Heart right ventricle (tissue), 16 donors: ENCODE measurements at places on chromosomes 11 and 22. TPM values are rescaled to one million over a fixed set of nuclear protein-coding genes. Genes with fewer than 3 reads are reported as not detected.

DNA sequence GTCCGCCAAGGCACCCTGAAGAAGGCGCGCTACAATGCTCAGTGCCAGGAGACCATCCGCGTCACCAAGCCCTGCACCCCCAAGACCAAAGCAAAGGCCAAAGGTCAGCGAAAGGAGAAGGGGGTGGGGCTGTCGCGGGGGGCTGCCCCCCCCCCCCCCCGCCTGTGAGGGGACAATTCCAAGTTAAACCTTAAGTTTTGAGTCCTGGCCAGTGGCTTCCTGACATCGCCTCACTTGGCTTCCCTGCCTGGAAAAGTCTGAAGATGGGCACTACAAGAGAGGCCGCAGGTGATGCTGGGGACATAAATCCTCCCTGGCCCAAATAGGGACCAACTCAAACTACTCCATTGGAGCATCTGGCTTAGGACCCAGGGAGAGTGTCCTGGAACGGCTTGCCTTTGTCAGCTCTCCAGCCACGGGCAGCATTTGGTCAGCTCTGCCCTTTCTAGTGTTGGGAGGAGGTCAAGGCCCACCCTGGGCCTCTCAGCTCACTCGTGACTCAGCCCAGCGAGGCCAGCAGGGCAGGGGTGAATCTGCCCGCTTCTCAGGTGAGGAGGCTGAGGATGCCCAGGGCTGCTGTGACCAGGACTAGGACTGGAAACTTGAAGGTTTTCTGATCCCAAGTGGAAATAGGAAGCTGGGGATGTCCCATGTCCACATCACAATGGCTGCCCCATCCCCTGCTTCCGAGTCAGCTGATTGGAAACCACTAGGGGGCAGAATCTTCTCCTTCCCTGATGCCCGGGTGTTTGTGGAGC, 1.4 kb downstream of the MDK start:
- DNase-seq, result no peak

DNA sequence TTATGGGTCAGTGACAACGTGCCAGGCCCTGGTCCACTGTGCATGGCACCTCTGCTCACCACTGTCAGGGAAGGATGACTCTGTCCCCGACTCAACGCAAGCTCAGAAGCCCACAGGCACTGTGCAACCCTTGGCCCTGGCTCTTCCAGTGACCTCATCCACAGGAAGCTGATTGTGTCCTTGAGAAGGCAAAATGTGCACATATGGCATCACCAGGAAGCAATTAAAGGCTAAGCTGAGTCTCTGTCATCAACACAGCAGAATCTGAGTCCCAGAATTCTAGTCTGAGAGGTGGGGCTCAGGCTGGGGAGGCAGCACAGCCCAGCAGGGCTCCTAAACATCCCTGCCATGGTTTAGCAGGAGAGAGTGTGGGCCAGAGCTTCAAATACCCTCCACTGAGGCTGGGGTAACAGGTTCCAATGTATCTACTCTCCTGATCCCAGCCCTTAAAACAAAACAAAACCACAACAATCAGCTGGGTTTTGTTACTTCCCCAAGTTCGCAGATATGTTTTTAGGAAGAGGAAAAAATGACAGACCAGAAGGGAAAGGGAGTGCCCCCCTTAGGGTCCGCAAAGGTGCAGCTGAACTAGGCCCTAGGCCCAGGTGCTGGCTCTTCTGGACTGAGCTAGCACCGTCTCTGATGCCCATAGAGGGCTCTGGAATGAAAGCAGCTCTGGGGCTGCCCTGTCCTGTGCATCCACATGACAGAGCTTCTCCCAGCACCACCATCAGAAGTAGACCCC, 33.5 kb upstream of the GNAZ start:
- no peak for DNase-seq

GRCh38 chr11:62958547-62959421, 26.0 kb downstream of the SLC22A6 start:
- DNase-seq, result no peak

- no peak for DNase-seq
Measured at GRCh38 chr11:3194016-3194816, 24.4 kb downstream of the MRGPRG start.

DNA sequence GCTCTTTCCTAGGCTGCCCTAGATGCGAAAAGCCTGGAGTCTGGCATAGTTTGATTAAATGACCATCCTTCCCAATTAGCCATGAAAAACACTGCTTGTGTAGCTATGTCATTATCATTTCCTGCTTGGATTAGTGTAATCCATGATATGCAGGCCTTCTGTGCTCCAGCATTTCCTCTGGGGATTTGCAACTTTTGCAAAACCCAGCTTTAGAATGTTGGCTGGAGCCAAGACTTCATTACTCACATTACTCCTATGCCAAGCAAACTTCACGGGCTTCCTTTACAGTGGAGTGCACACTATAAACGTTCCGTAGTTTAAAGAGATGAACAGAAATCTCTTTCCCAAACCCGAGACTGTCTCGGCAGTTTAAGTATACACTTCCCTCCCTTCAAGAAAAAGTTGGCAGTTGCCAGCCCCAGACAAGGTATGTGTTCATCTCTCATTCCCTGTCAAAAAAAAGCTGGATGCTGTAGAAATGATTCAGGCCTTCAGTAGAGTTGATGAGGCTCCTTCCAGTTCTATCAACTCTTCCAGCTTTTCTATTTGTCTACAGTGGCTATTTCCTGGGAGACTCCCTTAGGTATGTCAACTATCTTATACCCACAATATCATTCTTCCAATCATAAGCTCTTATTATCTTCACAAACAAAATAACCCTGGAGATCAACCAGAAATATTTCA, 180.0 kb downstream of the MAML2 start:
- no peak for DNase-seq

DNA sequence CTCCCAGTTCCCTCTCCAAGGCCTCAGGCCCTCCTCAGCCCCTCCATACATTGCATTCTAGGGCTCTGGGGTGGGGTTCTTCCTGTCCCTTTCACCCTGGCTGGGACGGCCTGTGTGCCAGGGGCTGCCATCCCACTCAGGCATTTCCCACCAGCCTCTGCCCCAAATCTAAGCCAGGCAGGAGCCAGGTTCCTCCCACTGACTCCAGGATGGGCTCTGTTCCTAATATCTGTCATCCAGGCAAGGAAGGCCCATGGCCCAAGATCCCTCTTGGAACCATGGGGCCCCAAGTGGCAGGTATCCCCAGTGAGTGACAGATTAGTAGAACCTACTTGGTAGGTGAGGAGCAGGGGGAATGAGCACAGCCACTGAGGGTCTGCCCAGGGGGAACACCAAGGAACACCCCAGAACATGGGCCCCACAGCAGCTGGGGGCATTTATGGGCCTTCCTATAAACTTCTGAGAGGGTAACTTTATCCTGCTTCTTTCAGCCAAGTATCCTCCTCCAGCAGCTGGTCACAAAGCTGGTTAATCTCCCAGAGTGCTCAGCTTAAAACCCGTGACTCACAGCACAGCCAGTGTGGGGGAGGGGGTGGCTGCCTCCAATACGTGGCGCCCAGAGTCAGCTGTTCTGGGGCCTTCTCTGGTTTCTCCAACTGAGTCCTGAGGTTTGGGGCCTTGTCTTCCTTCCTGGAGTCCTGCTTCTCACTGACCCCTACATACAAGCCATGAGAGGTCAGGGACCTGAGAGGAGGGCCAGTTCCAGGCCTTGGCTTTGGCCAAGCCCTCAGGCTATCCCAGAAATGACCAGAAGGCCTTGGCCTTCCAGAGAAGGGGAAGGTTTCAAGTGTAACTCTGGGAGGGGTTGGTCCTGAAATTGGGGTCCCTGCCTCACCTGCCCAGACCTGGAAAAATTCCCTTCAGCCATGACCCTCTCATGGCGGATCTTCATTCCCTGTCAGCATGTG, 19.9 kb upstream of the MYOD1 start:
- no peak for DNase-seq

DNA sequence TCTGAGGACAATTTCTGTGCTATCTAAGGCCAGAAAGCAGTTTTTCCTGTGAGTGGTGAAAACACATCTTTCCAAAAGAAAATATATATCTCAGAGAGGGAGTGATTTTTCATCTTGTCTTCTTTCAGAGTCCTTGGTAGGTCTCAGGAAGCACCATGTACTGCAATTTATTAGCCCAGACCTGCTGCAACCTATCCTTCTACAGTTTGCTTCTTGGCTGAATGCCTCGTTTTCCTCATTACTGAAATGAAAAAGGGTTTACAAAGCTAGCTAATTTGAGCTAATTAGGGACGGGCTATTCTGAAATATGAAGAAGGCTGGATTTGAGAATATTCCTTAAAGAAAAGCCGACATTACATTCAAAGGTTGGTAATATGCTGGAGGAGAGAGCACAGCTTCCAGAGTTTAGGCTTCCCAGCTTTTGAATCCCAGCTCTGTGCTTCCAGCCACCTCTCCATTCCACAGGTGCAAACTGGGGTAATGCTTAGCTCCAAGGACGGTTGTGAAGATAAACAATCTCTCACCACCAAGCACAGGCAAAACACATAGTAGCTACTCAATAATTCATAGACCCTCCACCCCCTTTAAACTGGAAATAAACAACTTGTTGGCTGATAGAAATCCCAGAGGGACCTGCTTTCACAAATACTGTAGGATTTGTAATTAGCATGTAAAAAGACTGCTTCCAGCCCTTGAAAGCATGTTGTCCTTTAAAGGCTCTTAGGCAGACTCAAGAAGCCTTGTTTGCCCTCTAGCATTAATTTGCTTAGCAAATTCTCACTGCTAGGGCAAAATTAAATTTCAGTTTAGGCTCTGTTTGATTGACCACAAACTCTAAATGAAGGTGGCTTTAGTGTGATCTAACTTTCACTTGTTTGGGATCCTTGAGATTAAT, 24.5 kb upstream of the SESN3 start:
- no peak for DNase-seq

GRCh38 chr11:75028724-75029123, 40.0 kb downstream of the NEU3 start:
- DNase-seq, result no peak

DNA sequence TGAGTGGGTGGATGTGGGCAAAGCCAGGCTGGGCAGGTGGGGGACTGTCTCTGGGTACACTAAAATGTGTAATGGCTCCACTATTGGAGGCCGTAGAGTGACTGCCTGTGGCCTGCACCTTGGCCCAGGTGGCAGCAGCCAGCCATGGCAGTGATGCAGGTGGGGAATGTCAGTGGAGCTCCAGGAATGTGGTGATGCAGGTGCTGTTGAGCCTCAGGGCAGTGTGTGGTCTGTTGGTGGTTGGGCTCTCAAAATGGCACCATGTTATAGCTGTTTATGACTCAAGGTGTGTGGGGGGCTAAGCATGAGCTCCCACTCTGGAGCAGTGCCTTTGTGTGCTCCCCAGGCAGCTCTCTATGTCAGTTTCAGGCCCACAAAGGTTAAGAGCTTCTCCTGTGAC, 40.2 kb upstream of the CCDC90B start:
- no peak for DNase-seq

DNA sequence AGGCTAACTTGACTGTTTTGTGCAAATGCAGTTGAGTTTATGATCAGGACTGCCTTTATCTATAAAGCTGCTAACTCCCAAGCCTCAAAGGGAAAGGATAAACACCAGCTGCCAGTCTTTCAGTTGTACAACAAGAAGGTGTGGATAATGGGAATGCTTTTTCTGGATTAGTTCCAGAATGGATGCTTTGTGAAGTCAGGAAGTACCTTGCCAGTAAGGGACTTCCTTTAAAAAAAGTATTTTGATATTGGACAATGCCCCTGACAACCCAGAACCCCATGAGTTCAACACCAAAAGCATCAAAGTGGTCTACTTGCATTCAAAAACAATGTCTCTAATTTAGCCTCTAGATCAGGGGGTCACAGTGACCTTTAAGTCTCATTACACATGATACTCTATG, 32.0 kb downstream of the OR5A2 start:
- DNase-seq, result no peak

Gene PIWIL4
- polyA plus RNA-seq, result 0.70 TPM

Gene OR52E1
- polyA plus RNA-seq, result not detected

Gene PTPRJ
- 1.5 TPM for polyA plus RNA-seq

Gene NUP50
- 11.4 TPM for polyA plus RNA-seq

Gene ADM
- 57.1 TPM for polyA plus RNA-seq
